Stimulated activated CD8-positive, alpha-beta memory T cell treated with anti-CD3 and anti-CD28 coated beads, Interleukin-4, amount 100 ng/mL, for 1 hour (primary cell): ENCODE measurements at places on chromosomes 2 and 18.

GRCh38 chr2:201208563-201209252, 25.8 kb downstream of the CASP10 start:
- DNase-seq, result no peak

DNA sequence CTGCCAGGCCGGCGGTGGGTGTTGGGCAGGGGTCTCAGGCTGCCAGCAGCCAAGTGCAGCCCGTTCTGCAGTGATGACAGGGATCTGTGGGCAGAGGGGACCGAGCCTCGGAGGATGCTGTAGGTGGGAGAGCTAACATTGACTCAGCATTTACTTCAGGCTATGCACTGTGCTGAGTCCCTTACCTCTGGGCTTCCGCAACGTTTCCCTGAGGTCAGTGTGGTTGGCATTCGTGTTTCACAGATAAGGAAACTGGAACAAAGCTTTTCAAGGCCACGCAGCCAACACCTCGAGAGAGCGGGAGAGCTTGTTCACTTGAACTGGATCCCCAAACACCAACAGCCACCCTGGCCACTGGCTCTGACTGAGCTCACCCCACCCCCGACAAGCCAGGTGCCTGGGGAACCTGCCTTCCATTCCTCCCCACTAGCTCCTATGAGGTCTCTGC, 839 bp upstream of the GPR148 start:
- DNase-seq, result no peak

GRCh38 chr18:62999392-62999791, 284.1 kb downstream of the PHLPP1 start:
- no peak for DNase-seq

DNA sequence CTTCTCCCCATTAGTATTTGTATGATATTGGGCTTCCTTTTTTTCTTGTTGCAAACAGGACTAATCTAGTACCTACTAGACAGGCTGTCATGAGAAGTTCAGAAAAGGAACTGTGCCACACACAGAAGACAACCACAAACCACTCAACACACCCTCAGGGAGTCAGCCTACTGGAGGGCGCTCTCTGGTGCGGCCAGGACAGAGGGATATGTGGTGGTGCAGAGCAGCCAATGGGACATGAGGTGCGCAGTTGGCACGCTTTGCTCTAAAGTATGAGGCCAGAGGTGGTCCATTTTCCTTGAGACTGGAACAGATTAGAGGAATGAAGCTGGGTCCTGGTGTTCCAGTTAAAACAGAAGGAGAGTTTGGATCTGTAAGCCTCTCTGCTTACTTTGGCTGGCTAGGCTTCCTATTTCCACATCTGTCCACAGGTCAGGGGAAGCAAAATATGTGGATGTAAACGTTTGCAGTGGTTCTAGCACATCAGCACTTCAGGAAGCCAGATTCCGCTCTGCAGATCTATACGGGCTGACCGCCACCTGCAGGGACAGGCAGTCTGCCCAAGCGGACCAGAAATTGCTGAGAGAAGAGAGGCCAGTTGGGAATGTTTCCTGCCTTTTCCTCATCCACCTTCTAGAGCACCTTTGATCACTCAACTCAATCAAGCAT, 114.1 kb downstream of the GFPT1 start:
- DNase-seq, result no peak

DNA sequence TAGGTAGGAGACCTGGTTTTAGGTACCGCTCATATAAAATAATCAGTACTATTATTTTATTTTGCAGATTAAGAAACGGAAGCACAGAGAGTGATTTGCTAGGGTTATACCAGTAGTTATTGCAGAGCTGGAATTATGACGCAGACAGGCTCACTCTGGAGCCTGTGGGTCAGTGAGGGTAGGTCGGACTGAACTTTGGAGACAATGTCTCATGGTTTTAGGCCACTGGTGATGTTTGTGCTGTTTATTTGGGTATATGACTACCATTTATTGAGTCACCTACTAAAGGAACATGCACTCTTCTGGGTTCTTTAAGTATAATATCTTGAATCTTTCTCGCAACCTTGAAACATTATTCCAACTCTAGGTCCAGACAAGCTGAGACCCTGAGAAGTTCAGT, 33.5 kb upstream of the IL1R1 start:
- no peak for DNase-seq

DNA sequence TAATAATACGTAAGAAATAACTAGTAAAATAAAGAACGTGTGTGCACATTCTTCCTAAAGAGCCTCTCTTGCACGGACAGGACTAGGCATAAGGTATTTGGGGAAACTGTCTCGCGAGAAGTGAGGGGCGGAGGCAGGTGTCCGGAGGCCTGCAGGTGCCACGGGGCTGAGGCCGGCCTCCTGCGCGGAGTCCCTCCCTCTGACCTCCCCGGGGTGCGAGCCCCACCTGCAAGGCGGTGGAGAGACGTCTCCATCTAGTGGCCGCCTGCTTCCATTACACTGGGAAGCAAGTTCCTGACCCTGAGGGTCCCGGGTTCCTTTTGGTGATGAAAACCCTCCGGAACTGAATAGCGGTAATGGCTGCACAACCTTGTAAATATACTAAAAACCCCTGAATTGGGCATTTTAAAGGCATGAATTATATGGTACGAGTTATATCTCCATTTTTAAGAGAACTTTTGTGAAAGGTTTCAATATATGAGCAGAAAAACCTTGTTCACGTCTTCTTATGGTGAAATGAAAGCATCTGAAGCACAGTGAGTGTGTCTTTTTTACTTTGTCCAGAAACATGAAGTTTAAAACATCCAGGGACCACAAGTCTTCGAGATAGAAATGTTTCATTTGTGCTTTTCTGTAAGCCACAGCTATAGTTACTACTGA, 35.5 kb upstream of the CTDP1 start:
- DNase-seq, result peak; percentile 37

DNA sequence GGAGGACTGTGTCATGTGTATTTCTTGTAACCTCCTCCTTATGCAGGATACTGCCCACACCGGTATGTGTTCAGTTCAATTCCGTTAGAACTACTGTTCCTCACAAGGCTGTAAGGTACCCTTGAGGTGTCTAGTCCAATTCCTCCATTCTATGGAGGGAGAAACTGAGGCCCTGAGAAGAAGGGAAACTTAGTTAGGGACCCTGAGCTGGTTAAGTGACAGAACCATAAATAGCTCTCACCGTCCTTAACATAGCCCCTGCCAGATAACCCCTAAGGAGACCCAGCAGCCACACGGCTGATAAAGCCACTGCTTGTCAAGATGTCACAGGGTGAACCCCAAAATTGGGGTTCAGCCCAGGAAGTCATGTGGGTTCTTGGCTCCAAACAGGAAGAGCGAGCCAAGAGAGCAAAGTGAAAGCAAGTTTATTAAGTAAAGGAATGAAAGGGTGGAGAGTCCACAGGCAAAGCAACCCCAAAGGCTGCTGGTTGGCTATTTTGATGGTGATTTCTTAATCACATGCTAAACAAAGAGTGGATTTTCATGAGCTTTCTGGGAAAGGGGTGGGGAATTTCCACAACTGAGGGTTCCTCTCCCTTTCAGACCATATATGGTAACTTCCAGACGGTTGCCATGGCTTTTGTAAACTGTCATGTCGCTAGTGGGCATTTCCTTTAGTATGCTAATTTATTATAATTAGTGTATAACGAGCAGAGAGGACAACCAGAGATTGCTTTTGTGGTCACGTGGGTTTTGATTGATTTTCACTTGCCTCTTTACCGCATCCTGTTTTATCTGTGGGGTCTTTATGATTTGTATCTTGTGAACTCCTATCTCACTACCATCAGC, 83.4 kb upstream of the RTN4 start:
- DNase-seq, result peak; percentile 6

GRCh38 chr2:59874971-59875755, 678.3 kb downstream of the BCL11A start:
- no peak for DNase-seq

GRCh38 chr2:43293744-43294695, 67.6 kb upstream of the ZFP36L2 start:
- DNase-seq, result no peak

DNA sequence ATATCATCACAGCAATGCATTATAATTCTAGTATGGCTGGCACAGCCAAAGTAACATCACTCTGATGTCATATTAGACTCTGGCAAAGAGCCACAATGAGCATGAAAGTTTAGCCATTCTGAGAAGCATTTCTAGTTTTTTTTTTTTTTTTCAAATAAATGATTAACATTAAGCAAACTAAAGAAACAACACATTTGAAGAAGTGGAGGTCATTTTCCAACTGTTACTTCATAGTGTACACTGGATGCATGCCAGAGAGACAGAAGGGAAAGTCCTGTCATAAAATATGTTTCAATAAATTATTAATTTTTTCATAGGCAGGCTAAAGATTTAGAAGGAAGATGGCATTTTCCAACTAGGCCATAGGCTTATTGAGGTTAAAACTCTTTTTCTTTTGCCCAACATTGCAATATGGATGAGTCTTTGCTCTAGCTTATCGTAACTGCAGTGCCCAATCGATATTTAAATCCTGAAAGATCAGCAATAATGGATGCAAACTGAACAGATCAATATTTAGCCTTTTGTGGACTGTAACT, 1630.4 kb upstream of the ACVR2A start:
- DNase-seq, result no peak

DNA sequence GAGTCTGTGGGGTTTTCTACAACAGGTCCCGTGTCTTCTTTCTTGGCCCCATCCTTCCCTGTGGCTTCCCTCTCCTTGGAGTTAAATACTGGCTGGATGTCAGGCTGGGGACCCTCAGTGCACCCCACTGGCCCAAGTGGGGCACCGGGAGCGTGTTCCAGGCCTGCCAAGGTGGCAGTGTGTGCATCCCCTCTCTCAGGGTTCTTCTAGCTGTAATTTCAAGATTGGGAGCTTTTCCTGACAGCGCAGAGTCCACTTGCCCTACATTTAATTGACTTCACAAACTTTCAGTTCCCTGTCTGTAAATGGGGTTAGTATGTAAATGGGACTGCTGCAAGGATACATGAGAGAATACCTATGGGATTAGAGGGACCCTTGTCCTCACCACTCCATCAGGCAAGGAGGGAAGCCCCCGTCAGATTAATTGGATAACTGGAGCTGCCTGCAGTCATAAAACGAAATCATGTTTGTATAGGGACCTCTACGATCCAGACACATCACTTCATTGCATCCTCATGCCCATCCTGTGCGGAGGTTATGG, 66.6 kb downstream of the IL1R2 start:
- no peak for DNase-seq

- no peak for DNase-seq
These were observed 55.7 kb downstream of the CTDP1 start for GRCh38 chr18:79735071-79735980.

DNA sequence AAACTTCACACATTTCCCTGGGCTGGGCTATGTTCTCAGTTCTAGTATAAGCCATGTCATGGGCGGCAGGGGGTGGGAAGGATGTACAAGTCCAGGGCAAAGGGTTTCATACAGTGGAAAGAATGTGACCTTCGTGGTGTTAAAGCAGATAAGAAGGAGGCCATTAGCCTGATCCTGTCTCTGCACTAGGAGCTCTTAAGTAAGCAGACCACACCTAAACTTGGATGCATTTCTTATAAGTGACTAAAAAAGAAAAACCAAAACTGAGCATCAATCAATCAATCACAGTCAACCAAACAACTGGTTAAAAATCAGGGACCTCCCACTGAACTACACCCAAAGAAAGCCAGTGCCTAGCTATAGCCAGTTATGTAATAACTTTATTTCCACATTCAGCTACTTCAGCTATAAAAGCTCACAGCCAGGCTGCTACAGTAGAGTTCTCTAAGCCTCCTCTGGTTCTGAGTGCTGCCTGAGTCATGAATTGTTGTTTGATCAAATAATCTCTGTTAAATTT, 46.8 kb upstream of the RIOK3 start:
- DNase-seq, result no peak

- DNase-seq, result no peak
These were observed 234.7 kb downstream of the PRKCE start for GRCh38 chr2:45886171-45886663.

GRCh38 chr2:68943581-68944568, 8.8 kb downstream of the GKN2 start:
- no peak for DNase-seq
